ENCODE measurements at places on chromosomes 12 and 14. TPM values are rescaled to one million over a fixed set of nuclear protein-coding genes. Genes with fewer than 3 reads are reported as not detected.

Gene VRTN
- not detected for total RNA-seq

Gene ANG
- total RNA-seq, result 6.8 TPM

Gene HOXC4
- total RNA-seq, result 1.2 TPM

Gene INHBC
- not detected for total RNA-seq

Gene PZP
- not detected for total RNA-seq

Gene DEPDC4
- 1.1 TPM for total RNA-seq

Gene RIMBP2
- total RNA-seq, result not detected

Gene DPPA3
- total RNA-seq, result not detected
